ENCODE measurements at places on chromosomes 2 and 18. TPM values are rescaled to one million over a fixed set of nuclear protein-coding genes. Genes with fewer than 3 reads are reported as not detected.

CHRND gene
- not detected for total RNA-seq

SRD5A2 gene
- total RNA-seq = not detected

CRYGD gene
- total RNA-seq = not detected

TRIM54 gene
- total RNA-seq = not detected

ACP1 gene
- 198 TPM for total RNA-seq

WNT6 gene
- 0.14 TPM for total RNA-seq

CD226 gene
- 0.31 TPM for total RNA-seq

SKOR2 gene
- total RNA-seq = not detected

OR6B3 gene
- not detected for total RNA-seq

UPP2 gene
- not detected for total RNA-seq

Data from G401 (cell line).